Activated T-cell treated with anti-CD3 and anti-CD28 coated beads, Interleukin-2, amount 50 U/mL, for 48 hours (primary cell): ENCODE measurements at places on chromosomes 2 and 18.
A peak's percentile ranks its signal among the peaks of the same experiment; 100 is the strongest.

DNA sequence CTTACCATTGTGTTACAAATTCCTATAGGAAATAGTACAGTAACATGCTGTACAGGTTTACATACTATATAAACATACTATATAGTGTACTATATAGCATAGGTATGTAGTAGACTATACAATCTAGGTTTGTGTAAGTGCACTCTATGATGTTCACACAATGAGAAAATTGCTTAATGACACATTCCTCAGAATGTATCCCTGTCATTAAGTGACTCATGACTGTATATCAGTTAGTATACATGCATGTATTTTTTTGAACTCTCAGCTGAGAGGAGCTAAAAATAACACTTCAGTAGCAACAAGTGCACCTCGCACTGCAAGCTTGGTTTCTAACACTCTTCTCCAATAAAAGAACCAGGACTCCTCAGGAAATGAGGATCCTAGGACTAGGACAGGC, 19.5 kb upstream of the ASXL3 start:
- DNase-seq = no peak

DNA sequence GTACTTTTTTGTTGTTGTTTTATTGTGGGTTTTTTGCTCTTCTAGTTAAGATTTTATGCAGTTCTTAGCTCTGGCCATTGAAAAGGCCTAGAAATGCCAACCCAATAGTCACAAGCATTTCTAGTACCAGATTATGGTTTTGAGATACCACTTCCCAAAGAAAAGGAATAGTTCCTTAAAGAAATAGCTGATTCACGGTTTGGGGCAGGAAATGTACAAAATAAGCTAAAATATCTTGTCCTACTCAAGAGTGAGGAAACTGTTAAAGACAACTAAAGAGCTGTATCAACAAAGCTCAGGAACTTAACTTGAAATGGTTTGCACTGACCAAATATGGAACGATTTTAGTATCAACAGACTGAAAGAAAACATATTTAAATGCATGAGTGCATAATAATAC, 35.4 kb downstream of the PGAP1 start:
- DNase-seq = no peak

DNA sequence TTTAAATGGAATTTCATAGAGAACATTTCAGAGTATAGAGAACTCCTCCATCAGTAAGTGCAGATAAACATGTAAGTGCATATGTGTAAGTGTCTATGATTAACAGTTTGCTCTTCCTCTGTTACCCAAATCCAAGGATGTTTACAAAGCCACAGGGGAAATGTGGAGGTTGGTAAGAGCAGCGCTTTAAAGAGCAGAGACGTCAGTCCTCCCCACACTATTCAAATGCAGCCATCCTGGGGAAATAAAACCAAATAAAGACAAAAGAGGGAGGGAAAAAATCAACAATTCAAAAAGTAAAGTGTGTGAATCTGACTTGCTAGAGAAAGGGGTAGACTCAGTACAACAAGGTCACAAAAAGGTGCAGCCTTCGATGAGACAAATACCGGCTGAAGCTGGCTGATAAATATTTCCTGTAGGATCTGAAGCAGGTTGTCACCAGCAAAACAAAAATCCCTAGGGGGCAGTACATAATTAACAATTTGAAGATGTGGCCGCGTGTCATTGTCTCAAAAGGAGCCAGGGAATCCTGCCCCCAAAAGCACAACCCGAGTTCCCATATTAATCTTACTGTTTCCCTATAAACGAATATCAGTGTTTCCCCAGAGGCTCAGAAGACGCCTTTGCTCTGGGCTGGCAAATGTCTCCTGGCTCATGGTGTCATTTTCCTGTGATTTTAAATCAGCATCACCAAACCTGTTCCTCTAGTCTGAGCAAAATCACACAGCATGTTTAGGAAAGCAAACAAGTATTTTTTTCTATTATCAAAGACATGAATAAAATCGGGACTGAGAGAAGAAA, 216.5 kb downstream of the CDCA7 start:
- DNase-seq = no peak

GRCh38 chr2:64615192-64615763, 38.4 kb downstream of the SERTAD2 start:
- DNase-seq = no peak

DNA sequence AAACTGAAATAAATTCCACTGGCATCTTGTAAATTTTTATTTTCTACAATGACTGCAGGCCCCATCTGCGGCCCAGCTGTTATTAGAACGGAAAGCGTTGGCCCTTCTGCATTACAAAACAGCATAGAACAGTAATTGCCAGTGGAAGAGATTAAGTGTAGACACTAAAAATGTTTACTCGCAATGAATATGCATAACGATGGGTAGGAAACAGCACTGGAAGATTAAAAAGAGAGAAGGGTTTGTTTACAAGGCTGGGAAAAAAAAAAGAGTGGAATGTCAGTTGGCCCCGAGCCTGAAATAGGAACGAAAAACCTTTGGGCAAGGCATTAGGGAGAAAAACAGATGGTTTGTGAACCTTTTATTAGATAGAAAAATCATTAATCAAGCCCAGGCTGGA, 275.9 kb upstream of the TCF4 start:
- DNase-seq = no peak

DNA sequence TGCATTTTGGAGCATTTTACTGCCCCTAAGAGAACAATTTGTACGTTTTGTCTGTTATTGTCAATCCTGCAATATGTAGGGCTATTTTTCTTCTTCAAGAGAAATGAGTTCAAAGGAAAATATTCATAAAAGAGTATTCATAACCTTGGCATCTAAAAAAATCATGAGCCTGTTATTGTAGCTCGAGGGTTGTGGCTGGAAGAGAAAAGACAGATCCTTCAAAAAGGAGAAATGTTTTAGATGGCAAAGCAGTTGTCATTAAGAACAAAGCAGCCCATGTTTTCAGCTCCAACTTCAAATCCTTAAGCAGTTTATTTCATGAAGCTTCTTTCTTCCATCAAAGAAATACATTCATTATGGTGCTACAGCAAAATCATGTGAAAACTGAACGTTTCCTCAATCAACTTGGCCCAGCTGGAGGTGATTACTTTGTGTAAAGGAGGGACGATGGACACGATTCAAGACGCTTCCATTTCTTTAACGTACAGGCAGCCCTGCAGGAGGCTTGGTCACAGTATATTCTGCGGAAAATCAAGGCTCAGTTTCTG, 31.4 kb downstream of the QPCT start:
- no peak for DNase-seq

GRCh38 chr2:57510704-57511103, 535.9 kb upstream of the VRK2 start:
- no peak for DNase-seq

DNA sequence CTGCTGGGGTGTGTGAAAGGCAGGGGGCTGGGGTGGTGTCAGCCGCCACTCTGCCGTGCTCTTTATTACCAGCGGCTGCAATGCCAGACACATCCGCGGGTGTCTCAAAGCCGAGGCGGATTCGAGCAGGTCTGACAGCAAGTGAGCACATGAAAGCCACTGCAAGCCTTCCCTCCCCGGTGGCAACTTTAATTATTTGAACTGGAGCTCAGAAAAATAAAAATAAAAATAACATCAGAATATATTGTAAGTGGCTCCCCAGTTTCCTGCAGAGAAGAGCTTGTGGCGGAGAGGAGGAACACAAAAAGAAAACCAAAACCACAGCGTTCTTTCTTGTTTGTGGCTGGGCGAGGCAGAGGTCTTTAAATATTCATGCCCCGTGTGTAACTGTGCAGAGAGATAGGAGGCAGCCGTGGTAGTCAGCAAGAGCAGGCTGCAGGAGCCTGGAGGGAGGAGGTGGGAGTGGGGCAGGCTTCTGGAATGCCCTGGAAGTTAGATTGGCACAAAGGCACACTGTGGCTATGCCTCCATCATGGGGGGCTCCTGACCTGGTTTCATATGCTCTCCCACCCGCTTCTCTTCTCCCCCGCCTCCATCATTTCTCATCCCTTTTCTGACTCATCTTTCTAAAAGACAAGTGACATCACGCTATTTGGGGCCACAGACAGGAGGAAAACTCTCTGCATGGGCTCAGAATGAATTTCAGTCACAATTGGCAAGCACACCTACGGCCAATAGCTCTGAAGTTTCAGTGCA, 199.8 kb downstream of the CLIP4 start:
- peak; percentile 72 for DNase-seq

- DNase-seq = no peak
These were observed 9.3 kb upstream of the AGBL5 start for GRCh38 chr2:27042159-27042661.

- DNase-seq = peak; percentile 89
These were observed 1.2 kb upstream of the DNAJB2 start for GRCh38 chr2:219277703-219278654.

GRCh38 chr2:96095116-96095636, 21.2 kb downstream of the ADRA2B start:
- DNase-seq = no peak

GRCh38 chr2:15169326-15170069, 391.6 kb downstream of the NBAS start:
- no peak for DNase-seq

GRCh38 chr2:206064077-206064476, 21.9 kb downstream of the INO80D start:
- no peak for DNase-seq

DNA sequence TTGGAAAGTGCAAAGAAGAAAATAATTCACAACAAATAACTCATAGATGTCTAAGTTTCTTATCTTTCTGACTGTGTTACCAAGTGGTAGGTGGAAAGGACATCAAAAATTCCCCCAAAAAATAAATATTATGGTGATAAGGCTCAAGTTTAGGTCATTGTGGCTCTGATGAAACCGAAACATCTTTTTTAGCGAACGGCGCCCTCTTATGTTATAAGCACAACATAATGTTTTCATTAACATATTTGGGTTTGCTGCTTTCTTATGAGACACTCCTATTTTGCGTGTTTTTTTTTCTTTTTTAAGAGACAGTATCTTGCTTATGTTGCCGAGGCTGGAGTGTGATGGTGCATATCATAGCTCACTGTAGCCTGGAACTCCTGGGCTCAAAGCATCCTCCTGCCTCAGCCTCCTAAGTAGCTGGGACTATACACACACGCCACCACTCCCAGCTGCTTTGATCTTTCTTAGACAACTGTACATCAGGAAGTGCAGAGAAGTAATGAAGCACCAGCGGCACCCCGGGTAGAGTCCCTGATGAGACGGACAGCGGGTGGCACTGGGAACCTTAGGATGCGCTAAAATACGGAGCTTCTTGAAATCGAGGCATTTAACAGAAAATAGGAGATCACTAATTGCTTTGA, 38.5 kb upstream of the SLC35G4 start:
- DNase-seq = no peak
